ENCODE measurements at places on chromosomes 3 and 15. TPM values are rescaled to one million over a fixed set of nuclear protein-coding genes. Genes with fewer than 3 reads are reported as not detected.

DNA sequence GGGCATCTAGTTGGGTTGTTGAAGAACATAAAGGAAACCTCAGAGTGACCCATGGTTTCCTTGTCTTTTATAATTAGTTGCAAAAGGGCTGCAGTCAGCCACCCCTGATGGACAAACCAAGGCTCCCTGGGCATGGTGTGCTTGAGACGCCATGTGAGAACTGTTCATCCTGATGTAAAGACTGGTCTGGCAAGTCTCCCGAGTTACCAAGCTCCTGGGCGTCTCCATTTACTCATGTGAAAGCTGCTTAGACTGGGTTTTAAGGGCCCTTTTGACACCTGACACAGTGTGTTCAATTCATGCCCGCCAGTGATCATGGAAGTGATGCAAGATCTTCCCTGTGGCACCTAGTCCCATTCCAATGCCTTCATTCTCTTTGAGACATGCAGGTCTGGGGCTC, 49.4 kb downstream of the GRK7 start:
- H3K27me3 ChIP-seq = peaks cover 4% of the 10 kb centered on the region
- H3K27ac ChIP-seq = no peak overlapping the region
- no peaks in the 10 kb centered on the region for H3K36me3 ChIP-seq

EFCC1 gene
- not detected for polyA plus RNA-seq

PRSS50 gene
- polyA plus RNA-seq = not detected

- no peak overlapping the region for H3K4me3 ChIP-seq
- no peak for DNase-seq
- H3K4me1 ChIP-seq = no peaks in the 10 kb centered on the region
- no peaks in the 10 kb centered on the region for H3K36me3 ChIP-seq
- H3K27ac ChIP-seq = no peak overlapping the region
- no peaks in the 10 kb centered on the region for H3K27me3 ChIP-seq
Observed at GRCh38 chr3:37526511-37526910, 335.2 kb upstream of the CTDSPL start.

- peak overlapping the region; percentile 97 for H3K4me3 ChIP-seq
- H3K27ac ChIP-seq = peak overlapping the region; percentile 87
- DNase-seq = no peak
- no peaks in the 10 kb centered on the region for H3K36me3 ChIP-seq
- H3K4me1 ChIP-seq = peaks cover 53% of the 10 kb centered on the region
Observed at GRCh38 chr3:16886303-16886683, 1.5 kb downstream of the PLCL2 start.

GRCh38 chr3:58066842-58067241, 58.6 kb downstream of the FLNB start:
- no peak overlapping the region for H3K27ac ChIP-seq
- H3K36me3 ChIP-seq = no peaks in the 10 kb centered on the region
- H3K4me3 ChIP-seq = no peak overlapping the region
- H3K27me3 ChIP-seq = no peaks in the 10 kb centered on the region
- peaks cover 6% of the 10 kb centered on the region for H3K4me1 ChIP-seq
- DNase-seq = no peak

GRCh38 chr3:193894121-193894863, 241.7 kb upstream of the HES1 start:
- no peak overlapping the region for H3K27ac ChIP-seq
- H3K4me3 ChIP-seq = no peak overlapping the region
- H3K4me1 ChIP-seq = no peaks in the 10 kb centered on the region
- H3K27me3 ChIP-seq = no peaks in the 10 kb centered on the region
- no peak for DNase-seq

DNA sequence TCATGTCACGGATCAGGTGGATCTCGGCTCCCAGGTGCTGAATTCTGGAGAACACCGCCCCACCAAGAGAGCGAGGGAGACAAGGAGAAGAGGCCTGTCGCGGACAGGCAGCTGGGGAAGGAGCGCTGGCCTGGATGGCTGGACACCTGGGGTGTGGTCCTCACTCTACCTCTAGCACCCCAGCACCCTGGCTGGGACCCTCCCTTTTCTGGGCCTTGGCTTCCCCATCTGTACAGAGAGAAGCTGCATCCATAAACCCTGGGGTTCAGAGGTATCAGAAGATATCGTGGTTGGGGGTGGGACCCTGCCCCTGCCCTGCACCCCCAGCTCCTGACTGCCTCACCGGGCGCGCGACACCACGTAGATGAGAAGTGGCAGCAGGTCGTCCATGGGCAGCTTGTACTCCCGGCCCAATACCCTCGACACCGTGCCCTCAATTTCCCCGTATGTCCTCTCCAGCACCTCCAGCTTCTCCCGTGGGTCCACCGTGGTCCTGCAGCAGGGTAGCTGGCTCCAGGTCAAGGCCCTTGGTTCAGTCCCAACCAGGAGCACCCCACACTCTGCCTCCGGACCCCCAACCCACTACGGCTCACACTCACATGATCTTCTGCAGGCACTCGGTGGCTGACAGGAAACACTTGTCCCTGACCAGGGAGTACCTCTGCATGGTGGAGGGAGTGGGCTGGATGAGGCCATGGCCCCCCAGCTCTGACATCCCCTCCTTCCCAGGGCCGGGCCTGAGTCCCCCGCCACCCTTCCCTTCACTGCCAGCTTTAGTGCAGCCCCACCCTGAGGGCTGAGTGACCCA, 21.7 kb downstream of the ALS2CL start:
- H3K4me1 ChIP-seq = no peaks in the 10 kb centered on the region
- no peaks in the 10 kb centered on the region for H3K27me3 ChIP-seq
- no peak overlapping the region for H3K27ac ChIP-seq
- H3K4me3 ChIP-seq = no peak overlapping the region

- no peak overlapping the region for H3K27ac ChIP-seq
- no peaks in the 10 kb centered on the region for H3K36me3 ChIP-seq
- no peak for DNase-seq
- H3K4me1 ChIP-seq = peaks cover 20% of the 10 kb centered on the region
- H3K27me3 ChIP-seq = no peaks in the 10 kb centered on the region
Observed at GRCh38 chr3:194496217-194496919, 9.6 kb upstream of the ATP13A3 start.

GATA2 gene
- polyA plus RNA-seq = not detected

Measured in CD4-positive, alpha-beta memory T cell (primary cell).